ENCODE measurements at places on chromosomes 16 and 17.
A peak's percentile ranks its signal among the peaks of the same experiment; 100 is the strongest.

GRCh38 chr16:51629576-51629975 lies 478.5 kb upstream of the SALL1 start:
- no peak for DNase-seq

DNA sequence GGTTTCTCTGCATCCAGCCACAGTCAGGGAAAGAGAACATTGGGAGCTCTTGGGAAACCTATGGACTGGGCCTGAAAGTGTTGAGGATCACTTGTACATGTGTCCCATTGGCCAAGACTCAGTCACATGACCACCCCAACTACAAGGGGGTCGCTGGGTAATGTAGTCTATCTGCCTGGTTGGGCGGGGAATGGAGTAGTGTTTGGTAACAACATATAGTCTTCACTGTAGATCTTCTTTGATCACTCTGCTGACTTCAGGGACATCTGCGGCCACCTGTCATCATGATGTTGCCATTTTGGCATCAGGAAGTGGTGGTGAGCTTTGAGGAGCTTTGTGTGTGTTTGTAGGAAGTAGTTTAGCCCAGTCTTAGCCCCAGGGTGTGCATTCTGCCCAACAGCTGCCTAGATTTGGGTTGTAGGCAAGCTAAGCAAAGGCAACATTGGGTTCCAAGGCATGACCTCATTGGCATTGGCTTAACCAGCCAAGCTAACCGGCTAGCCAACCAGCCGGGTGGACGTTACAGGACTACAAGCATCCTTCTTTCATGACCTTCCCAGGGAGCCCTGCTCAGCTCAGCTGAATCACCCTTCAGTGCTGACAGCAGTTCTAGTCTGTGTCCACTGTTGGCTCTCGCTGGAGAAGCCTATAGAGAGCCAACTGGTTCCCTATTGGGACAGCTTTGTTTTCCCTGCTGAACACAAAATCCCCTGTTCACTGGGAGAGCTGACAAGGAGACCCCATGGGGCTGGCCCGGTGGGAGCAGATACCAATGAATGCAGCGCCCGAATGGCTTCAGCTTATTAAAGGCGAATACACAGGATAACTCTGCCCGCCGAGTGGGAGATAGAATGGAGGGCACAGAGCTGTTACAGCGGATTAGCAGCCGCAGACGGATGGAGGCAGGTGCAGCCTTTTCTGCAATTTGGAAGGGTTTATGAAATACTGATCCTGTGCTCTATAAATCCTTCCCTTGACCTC lies 178.6 kb downstream of the NTN1 start:
- DNase-seq, result no peak

DNA sequence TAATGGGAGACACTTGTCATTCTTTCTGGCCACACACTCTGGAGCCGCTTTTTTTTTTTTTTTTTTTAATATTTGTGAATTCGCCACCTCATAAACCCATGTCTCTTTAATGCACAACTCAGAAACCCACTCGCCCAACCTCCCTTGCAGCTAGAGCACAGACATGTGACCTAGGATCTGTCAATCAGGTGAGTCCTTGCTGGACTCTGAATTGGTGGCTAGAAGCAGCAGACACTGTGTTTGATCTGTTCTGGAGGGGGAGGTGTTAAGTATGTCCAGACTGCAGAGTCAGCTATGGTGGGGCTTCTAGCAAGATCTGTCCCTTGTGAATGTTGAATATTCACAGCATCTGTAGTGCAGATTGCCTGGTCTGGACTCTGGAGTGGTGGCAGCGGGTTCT lies 112.1 kb downstream of the PRKCB start:
- no peak for DNase-seq

DNA sequence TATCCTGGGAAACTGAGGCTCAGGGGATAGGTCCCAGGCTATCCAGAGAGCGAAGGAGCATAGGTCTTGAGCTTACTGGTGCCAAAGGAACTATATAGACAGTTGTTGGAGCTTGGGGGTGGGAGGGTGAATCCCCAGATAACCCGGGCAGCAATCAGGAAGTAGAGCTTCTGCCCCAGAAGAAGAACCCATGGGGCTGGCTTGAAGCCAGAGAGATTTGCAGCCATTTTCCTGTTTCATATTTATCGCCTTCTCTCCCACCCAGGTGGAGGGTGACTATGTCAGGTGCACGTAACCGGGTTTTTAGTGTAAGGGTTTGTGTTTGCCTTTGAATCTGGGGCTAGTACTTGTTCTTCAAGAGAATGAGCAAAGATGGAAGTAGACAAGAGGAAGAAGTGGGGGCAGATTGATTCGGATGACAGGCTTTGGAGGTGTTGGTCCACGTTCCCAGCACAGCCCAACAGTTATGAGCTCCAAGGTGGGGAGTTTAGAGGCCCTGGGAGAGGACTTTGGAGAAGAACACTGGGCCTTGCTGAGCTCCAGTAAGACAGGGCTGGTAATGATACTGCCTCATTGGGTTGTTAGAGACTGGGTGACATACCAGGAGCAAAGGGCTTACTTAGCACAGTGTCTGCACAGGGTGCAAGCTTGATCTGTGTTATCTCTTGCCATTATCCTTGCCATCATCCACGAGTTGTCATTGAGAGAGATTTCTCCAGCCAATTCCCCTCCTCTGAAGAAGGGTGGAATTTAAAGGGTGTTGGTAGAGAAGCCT lies 145.6 kb downstream of the CCDC182 start:
- no peak for DNase-seq

DNA sequence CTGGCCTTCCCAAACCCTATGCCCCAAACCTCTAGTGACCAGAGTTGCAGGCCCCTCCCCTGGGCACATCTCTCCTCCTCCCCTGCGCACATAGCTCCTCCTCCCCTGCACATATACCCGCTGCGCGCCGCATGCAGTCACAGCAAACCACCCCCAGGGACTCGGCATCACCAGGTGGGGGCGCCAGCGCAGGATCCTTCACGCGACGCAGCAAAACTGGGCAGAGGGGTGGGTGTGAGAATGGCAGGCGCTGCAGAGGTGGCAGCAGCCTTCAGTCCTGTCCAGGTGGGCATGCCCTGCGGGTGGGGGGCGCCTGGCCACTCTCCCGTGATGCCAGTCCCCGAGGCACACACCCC lies 5.6 kb downstream of the CORO6 start:
- peak; percentile 80 for DNase-seq

DNA sequence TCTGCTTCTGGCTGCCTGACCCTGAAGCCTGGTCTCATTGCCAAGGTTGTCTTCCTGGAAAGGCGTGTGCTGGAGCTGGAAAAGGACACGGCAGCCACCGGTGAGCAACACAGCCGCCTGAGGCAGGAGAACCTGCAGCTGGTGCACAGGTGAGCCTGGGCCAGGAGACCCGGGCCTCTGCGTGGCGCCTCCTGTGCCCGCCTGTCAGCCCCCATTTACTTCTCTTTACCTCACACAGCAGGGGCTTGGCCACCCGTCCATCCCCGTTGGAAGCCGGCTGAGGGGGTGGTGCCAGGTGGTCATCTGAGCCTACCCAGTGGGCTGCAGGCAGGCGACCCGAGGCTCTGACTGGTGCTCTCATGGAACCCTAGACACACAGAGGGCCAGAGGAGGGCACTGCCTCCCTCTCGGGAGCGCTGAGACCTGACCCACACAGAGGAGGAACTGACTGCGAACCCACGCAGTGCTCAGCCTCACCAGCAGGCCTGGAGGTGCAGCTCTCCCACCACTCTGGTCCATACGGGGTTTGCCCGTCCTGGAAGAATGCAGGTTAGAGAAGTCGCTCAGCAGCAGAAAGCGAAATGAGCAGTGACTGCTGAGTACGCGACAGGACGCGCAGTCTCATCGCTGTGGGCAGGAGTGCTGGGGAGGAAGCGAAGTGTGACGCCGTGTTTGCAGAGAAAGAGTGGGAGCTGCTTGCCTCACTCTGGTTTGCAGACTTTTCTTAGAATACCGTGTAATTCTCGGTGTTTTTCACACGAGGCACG lies 21.9 kb upstream of the CAPN15 start:
- DNase-seq, result no peak

GRCh38 chr16:55638256-55638655 lies 17.5 kb upstream of the SLC6A2 start:
- no peak for DNase-seq

DNA sequence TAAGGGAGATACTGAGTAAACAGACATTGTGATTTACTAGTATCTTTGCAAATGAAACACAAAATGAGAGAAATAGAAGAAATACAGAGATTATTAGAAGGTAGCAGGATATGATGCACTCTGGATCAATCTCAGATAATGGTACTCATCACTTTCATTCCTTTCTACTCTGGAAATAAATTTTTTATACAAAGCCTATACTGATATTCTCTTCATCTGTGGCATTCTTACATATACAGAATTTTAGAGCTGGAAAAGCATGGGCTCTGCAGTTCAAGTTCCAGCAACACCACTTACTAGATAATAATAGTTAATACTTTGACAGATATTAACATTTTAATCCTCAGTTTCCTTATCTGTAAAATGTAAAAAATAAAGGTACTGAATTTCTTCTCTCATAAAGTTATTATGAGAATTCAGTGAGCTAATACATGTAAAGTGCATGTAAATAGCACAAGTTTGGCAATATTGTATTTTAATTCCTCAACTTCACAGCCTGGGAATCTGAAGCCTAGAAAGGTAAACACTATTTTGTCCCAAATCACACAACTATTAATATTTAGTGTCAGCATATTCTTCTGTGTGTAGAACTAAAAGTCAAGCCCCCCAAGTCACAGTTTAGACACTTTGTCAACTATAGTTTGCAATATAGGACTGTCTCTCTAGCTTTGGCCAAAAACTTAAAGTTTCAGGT lies 6.5 kb downstream of the RNF43 start:
- no peak for DNase-seq

- DNase-seq, result no peak
Observed at GRCh38 chr16:88730632-88731607, 24.6 kb downstream of the CTU2 start.

DNA sequence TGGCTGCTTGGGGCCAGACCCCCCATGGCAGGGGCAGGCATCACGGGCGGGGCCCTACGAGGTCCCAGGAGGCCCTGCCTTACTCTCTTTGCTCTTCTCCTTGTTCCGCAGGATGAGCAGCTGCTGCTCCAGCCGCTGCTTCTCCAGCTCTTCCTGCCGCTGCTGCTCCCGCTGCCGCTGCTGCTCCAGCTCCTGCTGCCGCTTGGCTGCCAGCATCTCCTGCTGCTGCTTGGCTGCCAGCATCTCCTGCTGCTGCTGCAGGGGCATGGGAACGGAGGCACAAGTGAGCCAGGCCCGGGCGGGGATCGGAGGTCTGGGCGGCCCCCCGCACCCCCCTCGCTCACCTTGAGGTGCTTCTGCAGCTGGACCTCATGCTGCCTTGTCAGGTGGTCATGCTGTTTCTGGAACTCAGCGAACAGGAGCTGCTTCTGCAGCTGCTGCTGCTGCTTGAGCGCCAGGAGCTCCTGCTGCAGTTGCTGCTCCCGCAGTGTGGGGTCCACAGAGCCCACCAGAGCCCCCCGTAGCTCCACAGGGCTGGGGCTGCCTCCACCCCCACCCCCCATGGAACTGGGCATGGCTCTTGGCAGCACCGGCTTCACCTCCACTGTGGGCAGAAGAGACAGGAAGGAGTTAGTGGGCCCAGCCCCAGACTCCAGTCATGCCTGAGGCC lies 22.8 kb downstream of the G6PC3 start:
- DNase-seq, result no peak

DNA sequence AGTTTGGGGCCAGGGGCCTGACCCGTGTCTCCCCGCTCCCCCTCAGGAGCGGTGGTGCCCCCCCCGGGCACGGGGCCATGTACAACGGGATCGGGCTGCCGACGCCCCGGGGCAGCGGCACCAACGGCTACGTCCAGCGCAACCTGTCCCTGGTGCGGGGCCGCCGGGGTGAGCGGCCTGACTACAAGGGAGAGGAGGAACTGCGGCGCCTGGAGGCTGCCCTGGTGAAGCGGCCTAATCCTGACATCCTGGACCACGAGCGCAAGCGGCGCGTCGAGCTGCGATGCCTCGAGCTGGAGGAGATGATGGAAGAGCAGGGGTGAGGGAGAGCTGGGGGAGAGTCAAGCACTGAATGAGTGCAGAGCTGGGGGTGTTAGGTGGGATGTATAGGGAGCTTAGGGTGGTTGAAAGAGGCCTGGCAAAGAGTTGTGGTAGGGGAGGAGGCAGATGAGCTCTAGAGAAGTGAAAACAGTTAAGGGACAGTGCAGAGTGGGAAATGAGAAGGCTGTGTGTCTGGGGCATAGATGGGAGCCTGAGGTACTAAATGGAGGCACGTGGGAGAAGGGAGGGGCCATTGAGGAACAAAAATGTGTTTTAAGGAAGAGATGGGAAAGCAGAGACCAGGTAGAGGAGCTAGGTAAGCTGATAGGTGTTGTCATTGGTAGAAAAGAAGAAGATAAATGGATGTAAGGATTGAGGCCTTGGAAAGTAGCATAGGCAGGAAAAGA lies 4.0 kb downstream of the SRRM2 start:
- DNase-seq, result no peak

GRCh38 chr17:64335486-64335885 lies 55.2 kb downstream of the PECAM1 start:
- no peak for DNase-seq

DNA sequence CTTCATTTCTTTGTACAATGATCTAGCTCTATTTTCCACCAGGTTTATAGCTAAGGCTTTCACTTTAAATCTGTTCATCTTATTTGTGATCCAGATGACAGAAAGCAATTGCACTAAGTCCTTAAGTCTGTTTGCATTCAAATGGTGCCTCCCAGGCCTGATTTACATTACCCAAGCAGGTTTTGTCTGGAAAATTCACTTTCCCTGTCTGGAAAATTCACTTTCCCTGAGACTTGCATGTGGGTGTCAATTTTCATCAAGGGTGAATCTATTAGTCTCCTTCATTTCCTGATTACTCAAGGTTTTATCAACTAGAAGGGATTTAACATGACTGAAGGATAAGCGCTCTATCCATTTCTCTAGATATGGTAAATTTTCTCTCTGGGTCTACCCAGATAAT lies 1480.2 kb upstream of the GOT2 start:
- no peak for DNase-seq

GRCh38 chr16:53692146-53692545 lies 11.5 kb downstream of the RPGRIP1L start:
- DNase-seq, result peak; percentile 65

GRCh38 chr17:75754378-75755204 lies 10.4 kb downstream of the GALK1 start:
- no peak for DNase-seq

GRCh38 chr17:64174686-64175456 lies 44.9 kb upstream of the ERN1 start:
- no peak for DNase-seq

DNA sequence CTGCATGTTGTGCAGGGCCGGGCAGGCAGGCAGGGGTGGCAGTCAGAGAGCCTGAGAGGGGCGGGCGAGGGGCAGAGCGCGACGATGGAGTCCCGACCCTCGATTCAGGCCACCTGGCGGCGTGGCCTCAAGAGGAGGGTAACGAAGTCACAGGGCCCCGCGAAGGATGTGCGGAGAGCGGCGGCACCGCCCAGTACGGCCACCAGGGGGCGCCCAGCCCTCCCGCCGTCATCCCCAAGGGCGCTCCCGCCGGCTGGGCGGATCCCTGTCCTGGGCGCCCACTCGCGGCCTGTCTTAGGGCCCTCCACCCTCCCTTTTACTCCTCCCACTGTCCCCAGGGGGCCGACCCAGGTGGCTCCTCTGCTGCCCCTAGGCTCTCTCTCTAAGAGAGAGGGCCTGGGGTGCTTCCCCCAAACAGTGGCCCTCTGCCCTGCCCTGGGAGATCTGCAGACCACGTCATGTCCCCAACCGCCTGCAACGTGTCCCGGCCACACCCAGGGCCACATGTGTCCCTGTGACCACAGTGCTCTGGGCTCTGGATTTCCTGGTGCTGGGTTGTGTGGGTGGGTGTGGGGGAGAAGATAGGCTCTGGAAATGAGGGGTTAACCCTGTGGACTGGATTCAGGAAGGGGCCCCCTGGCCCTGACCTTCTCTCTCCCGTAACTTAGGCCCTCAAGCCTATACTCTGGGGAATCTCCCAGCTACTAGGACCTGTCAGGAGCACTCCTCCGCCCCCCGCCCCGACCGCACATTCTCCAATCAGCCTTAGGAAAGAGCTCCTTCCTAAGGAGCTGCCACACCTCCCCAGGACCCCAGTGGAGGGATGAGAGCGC lies 5.9 kb downstream of the DPEP2 start:
- peak; percentile 78 for DNase-seq

Measured in fibroblast of skin of scalp (primary cell).